Esophagus squamous epithelium (tissue), 5 donors: ENCODE measurements at places on chromosomes 11 and 22. TPM values are rescaled to one million over a fixed set of nuclear protein-coding genes. Genes with fewer than 3 reads are reported as not detected.
A peak's percentile ranks its signal among the peaks of the same experiment; 100 is the strongest.

- peaks cover 28% of the 10 kb centered on the region for H3K36me3 ChIP-seq
- DNase-seq = no peak
- H3K4me3 ChIP-seq = peak overlapping the region; percentile 78
- H3K27ac ChIP-seq = peak overlapping the region; percentile 89
- peaks cover 12% of the 10 kb centered on the region for H3K4me1 ChIP-seq
These were observed 747 bp downstream of the NXF1 start for GRCh38 chr11:62804310-62805075.

Gene TSSK2
- total RNA-seq = 0.18 TPM

Gene BATF2
- total RNA-seq = 0.38 TPM

Gene MIF
- 807 TPM for total RNA-seq

Gene PTPN5
- total RNA-seq = 0.95 TPM

Gene MMP1
- total RNA-seq = 0.22 TPM

Gene PANX3
- total RNA-seq = not detected
